Astrocyte (in vitro differentiated cells and primary cell): ENCODE measurements at places on chromosomes 6 and 20.

- no peak for DNase-seq
These were observed 40.6 kb upstream of the SUMO4 start for GRCh38 chr6:149359440-149359839.

GRCh38 chr6:29466241-29466640, 9.3 kb downstream of the OR2H1 start:
- no peak for DNase-seq

DNA sequence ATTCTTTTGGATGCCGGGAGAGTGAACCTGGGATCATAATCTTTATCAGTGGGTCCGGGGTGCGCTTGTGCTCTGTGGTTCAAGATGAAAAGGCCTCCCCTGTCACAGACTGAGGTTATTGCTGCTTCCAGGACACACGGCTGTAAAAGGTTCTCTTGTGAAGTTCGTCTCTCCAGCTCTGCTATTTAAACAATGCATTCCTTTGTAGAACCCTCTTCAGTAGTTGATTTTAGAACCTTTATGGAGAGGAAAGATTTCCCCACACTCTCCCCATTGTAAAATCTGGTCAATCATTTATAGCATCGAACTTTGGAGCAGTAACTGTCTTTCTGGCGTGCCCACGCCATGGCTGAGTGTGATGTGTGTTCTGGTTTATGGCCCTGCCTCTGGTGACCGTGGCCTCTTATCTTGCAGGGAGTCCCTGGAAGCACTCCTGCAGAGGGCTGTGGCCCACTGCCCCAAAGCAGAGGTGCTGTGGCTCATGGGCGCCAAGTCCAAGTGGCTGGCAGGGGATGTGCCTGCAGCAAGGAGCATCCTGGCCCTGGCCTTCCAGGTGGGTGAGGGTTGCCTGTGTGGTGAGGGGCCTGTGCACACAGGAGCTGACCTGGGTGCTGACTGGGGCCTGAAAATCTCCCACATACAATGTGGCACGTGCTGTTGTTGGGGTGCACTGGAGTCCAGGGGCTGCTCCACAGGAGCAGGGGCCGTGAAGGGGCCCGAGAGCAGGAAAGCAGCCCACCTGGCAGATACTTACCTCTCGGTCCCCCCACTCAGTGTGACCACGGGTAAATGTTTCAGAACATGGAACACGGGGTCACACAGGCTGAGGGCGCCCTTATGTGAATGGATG, 11.6 kb upstream of the C20orf204 start:
- DNase-seq: no peak

DNA sequence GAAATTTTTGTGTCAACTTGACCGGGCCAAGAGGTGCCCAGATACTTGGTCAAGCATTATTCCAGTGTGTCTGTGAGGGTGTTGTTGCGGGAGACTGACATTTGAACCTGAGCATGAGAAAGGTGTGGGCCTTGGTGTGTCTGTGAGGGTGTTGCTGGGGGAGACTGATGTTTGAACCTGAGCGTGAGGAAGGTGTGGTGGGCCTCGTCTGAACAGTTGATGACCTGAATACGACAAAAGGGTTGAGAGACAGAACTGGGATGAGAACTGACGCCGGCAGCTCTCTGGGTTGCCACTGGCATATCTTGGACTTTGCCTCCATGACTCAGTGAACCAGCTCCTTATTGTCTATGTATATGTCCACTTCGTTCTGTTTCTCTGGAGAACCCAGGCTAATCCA, 240.5 kb downstream of the ERMARD start:
- DNase-seq: no peak

DNA sequence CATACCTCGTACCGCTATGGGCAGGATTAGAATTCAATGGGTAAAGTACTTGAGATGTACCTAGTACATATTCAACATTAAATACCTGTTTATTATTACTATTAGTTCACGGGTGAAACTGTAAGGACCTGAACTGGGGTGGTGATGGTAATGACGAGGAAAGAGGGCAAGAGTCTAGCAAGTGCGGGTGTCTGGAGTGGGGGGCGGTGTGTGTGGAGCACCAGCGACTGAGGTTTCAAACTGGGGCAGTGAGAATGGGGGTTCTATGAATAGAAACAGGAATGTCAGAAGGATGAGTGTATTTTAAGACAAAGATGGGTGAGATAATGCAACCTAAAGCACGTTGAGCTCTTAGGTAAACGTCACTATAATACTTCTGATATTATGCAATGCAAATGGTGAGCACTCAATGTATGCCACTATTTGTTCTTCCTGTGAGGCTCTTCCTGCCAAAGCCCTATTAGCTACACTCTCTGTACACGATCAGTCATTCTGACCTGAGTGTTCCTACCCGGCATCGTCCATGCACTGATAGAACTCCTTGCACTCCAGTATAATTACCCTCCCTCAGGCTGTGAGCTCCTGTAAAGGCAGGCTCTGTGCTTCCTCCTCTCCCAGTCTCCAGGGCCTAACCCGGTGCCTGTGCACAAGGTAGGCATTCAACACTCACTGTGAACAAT, 55.0 kb downstream of the ALDH5A1 start:
- no peak for DNase-seq

DNA sequence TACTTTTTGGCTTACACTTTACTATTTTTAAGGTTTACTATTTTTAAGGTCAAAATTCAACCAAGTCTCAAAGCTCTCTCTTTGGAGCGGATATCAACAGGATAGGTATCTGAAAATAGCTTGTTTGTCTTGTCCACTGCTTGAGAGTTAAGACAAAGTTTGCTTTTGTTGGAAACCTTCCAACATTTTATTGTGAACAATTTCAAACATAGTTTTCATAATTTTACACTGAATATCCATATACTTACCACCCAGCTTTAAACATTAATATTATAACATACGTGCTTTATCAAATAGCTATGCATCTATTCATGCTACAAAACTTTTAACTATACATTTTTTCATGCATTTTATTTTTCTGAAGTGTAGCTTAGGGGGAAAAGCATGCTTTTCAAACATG, 109.9 kb downstream of the FYN start:
- DNase-seq: peak; percentile 38

DNA sequence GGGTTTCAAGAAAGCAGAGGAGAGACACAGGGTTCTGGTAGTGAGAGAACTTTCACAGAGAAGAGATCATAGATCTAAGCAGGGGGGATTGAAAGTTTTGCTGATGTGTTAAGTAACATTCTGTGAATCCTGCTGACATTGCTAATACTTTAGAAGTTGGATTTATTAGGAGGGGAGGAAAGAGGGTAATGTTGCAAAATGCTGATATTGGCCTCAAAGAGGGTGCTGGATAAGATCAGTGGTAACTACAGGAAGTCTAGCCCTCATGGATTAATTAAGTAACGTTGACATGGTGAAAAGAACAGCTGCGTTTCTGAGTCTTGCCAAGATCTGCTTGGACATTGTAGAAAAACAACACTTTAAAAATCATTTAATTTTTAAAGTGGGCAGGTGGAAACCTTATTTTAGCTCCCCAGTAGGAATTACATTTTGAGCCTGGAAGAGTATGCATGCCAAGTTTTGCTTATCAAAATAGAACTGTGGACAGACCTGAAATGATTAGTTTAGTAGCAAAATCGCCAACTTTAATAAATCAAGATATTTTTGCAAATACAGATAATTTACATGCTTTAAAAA, 606.0 kb upstream of the HTR1E start:
- DNase-seq: no peak
